Esophagus squamous epithelium (tissue), 5 donors: ENCODE measurements at places on chromosomes 6 and 20. TPM values are rescaled to one million over a fixed set of nuclear protein-coding genes. Genes with fewer than 3 reads are reported as not detected.

- no peak for DNase-seq
These were observed 125.9 kb downstream of the TRMT11 start for GRCh38 chr6:126112171-126112632.

- no peak for DNase-seq
These were observed 9.7 kb upstream of the AFDN start for GRCh38 chr6:167817016-167817415.

DNA sequence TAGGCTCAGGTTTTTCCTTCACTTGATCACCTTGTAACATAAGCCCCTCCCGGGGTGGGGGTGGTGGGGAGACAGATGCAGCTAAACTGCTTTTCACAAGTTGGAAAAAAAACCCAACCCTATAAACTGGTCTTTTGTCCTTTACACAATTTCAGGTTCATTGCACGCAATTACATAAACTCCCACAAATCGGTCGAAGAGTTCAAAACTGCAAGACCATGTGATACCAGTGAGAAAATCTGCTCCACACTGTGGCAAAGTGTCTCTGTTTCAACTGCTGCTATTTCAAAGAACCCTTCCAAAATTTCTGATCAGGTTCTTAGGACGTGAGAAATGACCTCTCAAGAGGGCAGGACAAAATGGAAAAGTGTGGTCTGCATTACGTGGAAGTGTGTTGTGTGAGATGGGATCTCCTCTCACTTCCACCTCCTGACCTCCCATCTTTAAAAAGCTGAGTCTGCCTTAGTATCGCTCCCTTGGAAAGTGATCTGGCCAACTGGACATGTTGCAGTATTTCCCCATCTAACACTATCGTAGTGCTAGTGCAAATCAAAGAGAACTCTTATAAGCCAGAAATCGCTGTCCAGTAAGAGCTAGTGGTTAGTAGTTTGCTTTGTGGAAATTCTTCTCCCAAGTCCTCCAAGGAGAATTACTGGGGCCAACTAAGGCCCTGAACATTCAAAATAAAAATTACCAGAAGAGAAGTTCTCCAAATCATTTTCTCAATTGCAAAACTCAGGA, 60.1 kb downstream of the PRND start:
- DNase-seq = no peak

DNA sequence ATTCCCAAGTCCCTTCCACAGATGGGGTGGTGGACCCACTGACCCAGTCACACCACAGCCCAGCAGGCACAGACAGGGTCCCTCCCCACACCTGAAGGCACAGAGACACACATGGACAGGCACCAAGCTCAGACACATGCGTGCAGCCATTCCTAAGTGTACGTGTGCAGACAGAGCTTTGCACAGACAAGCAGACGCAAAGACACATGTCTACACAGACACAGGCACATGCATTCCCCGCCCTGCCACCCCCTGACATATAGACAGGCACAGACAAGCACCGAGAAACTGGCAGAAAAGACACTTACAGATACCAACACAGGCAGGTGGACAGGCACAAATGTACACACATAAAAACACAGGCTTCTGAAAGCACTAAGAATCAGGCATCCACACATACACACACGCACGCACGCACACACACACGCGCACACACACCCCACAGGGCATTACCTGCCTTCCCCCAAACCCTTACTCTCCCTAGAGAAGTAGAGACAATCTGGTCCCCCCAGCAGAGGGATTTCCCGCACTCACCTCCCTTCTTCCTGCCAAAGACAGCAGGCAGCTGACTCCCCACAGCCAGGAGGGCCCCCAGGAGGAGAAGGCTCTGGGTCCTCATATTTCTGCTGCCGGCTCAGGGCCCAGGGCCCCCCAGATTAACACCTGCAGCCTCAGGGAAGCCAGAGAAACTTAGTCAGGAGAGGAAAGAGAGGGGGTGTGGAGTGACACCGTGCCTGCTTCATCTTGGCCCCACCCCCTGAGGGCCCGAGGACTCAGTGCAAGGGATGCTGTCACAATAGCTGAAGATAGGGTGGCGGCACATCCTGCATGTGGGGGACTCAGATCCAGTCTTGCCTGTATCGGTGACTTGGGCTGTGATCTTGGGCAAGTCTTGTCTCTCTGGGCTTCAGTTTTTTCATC, at the start of gene WFDC5:
Gene WFDC5, minus strand, starts transcription at position 710 of the 921 bp plus-strand sequence. Its CDS starts 91 bp downstream, at position 619.
- no peak for DNase-seq

GRCh38 chr6:132764370-132764769, 6.7 kb upstream of the VNN2 start:
- DNase-seq = no peak

DNA sequence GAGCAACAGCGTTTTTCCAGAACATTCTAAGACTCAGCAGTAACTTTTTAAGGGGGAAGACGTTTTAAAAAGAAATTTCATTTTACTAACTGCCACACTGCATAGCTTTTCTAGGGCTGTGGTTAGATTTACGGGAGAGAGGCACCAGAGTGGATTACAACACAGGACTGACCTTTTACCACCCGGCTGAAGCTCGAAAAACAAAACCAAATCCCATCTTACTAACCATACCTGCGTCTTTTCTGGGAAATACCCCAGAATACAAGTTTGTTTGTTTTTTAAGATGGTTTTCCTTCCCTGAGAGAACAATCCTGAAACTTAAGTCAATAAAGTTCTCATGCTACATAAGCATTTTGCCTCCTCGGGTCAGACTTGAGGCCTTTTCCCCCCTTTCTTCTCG, 209.3 kb upstream of the SOX4 start:
- no peak for DNase-seq

GRCh38 chr20:23081263-23081819, 4.8 kb downstream of the CD93 start:
- DNase-seq = no peak

GRCh38 chr6:54646069-54646950, 200.3 kb upstream of the FAM83B start:
- no peak for DNase-seq

- no peak for DNase-seq
These were observed 21.5 kb upstream of the AAR2 start for GRCh38 chr20:36214684-36215256.

DNA sequence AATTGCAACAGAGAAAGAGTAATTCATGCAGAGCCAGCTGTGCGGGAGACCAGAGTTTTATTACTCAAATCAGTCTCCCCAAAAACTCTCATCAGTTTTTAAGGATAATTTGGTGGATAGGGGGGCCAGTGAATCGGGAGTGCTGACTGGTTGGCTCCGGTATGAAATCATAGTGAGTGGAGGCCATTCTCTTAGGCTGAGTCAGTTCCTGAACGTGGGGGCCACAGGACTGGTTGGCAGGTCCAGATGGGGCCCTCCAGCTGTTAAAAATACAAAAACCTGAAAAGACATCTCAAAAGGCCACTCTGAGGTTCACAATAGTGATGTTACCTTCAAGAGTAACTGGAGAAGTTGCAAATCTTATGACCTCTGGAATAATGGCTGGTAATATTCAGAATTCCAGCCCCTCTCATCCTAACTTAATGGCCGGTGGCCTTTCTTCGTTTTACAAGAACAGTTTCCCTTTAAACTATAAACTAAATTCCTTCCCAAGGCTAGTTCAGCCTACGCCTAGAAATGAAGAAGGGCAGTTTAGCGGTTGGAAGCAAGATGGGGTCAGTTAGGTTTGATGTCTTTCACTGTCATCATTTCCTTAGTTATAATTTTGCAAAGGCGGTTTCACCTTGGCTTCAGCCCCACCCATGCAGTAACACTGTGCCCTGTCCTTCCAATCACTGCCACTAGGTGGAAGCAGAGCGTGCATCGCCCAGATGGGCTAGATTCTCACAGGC, 6.8 kb upstream of the MICA start:
- no peak for DNase-seq

DNA sequence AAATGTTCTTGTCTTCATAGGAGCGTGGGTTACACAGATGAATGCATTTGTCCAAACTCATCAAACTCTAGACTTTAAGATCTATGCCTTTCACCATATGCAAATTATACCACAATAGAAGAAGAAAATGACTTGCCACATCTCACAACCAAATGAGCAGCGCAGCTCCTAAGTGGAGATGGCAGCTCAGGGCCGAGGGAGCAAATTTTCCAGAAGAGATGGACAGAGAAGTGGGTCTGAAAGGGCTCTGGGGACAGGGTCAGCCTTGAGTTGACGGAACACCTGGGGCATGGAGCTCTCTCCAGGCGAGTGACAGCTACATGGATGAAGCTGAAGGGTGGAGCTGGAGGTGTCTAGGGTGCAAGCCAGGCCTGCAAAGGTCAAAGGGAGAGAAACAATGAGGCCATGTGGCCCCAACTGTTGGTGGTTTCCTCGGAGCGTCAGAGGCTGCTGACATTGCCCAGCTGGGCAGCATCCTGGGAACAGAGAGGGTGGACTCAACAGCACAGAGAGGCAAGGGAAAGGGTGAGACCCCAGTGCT, 228.3 kb downstream of the NRN1 start:
- no peak for DNase-seq

GRCh38 chr6:148885925-148886845, 139.4 kb downstream of the UST start:
- DNase-seq = no peak

DNA sequence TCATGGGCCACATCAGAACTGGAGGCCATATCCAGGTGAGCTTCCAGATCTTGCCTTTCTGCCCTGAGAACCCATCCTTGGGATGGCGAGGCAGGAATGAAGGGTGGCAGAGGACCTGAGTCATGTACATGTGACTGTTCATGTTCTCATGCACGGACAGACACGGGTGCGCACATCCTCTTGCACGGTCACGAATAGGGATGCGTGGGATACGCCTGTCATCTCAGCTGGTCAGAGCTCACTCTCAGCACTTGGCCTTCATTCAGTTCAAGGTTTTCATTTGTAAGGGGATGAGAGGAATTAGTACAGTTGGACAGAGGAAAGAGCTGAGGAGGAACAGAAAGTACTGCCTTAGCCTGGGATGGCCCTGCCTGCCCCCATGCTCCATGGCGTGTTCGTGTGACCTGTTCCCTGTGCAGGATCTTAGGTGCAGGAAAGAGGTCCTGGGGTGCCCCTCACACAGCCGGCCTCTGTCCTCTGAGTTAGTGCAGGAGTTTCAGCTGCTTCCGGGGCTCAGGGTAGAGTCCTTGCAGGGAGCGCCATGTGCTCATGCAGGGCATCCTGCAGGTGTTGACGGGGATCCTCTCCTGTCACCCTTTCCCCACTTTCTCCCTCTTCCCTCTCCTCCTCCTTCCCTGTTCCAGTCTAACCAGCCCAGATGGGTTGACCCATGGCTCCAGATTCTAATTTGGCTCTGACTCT, 173.4 kb downstream of the DTNBP1 start:
- DNase-seq = no peak

DNA sequence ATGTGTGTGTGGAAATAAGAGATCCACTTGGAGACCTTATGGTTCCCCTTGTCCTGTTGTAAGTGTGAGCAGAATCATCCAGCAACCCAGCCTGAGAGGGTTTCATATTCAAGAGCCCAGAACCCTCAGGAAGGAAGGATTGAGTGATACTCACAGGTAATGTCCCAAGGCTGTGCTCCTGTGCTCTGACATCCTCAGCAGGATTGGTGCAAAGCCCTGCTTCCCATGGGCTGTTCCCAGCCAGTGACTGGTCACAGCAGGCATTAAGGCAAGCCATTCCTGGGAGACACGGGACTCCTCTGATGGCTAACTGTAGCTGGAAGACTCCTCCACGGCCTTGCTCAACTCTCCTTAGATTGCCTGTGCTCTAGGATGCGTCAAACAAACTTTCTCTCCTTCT, 33.8 kb upstream of the HLA-G start:
- DNase-seq = no peak

GRCh38 chr20:59177266-59178250, 13.9 kb downstream of the ZNF831 start:
- DNase-seq = no peak

DNA sequence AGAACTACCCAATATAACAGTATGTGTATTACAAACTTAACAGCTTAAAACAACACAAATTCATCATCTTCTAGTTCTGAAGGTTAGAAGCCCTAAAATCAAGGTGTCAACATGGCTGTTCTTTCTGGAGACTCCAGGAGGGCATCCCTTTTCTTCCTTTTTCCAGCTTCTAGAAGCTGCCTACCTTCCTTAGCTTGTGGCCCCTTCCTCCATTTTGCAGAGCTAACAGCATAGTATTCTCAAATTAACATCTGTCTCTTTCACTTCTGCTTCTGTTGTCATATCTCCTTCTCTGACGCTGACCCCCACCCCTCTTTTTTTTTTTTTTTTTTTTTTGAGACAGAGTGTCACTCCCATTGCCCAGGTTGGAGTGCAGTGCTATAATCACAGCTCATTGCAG, 52.8 kb upstream of the AKIRIN2 start:
- DNase-seq = no peak

DNA sequence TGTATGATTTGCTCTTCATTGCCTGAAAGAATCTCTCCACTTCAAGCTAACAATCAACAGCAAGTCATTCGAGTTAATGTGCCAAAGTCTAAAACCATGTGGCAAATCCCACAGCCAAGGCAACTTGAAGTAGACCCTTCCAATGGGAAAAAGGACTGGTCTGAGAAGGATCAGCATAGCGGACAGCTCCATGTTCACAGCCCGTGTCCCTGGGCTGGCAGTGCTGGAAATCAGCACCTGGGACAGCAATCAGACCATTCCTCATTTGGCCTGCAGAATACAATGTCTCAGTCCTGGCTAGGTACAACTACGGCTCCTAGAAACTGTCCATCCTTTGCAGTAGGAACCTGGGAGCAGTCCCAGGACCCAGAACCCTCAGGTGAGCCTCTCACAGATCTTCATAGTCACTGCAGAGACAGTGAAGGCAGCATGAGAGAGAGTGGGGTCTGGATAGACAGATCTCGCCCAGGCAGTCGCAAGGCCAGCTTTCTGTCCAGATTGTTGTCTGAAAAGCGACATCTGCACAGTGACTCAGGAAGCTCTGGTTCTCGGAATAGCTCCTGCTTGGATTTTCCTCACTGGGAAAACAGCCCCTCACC, 1.1 kb downstream of the GJA10 start:
- no peak for DNase-seq

DNA sequence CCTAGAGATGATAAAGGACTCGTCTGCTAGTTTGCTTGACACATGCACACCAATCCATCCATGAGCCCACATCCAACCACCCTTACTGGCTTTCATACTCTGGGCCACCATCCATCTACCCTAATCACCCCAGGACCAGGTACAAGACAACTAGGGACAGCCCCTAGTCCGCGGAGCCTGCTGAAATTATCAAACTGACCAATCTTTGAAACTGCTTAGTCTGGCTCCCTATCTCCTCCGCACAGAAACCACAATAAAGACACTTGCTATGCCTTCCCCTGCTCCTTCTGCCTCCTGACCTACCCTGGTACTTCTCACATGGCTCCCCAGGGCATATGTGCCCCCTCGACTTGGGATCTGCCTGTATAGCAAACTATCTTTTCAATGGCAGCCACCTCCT, 33.1 kb downstream of the PXDC1 start:
- DNase-seq = no peak

KHDC1L gene
- not detected for total RNA-seq

RBPJL gene
- not detected for total RNA-seq

ZNF334 gene
- total RNA-seq = 0.70 TPM

HDGFL1 gene
- not detected for total RNA-seq

NTSR1 gene
- not detected for total RNA-seq

FAM229B gene
- 1.5 TPM for total RNA-seq

FNDC1 gene
- not detected for total RNA-seq

DNMT3B gene
- 0.68 TPM for total RNA-seq

EBF4 gene
- 3.2 TPM for total RNA-seq

VSX1 gene
- not detected for total RNA-seq

CNPY3 gene
- 24.6 TPM for total RNA-seq
